Cerebellar cortex (tissue), 1 donor: ENCODE measurements at places on chromosomes 13 and 19.

DNA sequence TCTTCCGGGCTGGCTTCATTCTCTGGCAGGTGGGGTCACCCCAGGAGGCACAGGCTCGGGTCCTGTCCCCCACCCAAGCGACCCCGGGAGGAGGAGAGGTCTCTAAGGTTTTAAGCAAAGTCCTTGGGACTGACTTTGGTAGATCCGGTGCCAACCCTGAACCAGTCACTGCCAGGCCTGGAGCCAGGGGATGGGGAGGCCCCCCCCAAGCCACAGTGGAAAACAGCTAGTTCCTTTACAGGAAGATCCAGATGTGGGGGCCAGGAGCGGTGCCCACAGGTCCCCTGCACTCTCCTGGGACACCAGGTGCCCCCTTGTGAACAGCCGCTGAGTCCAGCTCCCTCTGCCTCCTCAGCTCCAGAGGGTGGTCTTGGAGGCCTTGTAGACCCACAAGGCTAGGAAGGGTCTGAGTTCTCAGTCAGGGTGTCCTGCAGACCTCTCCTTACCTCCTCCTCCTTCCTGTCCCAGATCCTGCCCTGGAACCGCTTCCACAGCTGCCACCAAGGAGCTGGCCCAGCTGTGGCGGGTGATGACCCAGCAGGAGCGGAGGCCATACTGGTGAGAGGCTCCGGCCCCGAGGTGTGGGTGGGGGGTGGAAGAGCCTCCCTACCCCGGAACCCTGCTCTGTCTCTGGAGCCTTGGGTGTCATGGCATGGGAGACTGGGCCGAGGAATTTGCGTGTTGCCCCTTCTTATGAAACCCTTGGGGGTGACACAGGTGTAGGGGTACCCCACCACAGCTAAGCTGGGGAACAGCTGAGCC, 6.0 kb downstream of the SIX5 start:
- no peak for DNase-seq

DNA sequence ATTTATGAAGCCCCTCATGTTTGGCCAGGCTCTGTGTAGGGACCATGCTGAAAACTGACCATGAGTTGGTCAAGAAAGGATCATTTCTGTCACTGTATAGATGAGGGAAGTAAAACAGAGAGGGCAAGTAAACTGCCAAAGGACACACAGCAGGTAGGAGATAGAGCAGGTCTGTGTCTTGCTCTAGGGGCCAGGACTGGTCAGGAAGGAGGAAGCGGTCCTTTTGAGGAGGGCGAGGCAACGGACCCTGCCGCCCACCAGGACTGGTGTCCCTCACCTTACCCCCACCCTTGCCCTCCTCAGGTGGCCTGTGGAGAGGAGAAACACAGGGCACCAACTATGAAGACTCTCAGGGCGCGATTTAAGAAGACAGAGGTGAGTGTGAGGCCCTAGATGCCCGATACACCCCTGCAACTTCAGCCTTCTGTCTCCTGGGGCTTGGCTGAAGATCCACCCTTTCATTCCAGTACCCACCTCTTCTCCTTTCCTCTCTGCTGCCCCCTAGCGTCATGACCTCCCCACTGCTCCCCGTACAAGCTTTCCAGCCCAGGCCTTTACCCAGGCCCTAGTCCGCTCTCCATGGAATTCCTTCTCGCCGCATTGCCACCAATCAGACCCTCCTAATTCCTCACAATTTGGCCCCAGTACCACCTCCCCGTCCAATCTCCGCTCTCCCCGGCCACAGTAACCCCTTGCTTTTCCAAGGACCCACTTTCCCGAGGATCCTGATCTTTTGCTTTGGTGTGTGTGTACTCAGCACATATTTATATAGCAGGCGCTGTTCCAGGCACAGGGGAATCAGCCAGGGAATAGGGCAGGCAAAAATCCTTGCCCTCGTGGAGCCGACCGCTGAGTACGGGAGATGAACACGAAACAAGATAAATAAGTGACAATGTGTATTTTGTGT, 3.9 kb downstream of the ANKRD24 start:
- peak; percentile 77 for DNase-seq

DNA sequence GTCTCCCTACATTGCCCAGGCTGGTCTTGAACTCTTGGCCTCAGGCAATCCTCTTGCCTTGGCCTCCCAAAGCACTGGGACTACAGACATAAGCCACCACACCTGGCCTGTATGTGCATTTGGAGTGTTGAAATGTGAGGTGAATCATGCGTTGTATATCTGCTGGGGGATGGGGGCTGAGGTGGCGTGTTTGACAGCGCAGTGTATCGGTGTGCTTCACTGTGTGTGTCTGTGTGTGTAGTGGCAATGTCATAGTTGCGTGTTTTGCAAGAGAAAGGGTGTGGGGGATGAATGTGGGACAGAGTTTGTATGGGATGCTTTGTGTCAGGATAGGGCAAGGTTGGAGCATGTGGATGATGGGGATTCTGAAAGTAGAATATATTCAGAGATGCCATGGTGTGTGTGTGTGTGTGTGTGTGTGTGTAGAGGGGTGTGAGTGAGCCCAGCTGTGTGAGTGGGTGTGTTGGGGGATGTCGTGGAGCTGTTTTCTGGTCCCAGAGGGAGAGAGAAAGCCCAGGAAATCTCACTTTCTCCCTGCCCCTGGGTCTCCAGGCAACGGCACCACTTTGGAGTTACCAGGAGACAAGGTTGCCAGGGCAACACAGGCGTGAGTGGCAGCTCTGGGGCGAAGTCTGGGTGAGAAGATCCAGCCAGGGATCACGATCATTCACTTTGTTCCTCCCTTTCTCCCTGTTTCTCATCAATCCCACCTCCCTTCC, 1.1 kb upstream of the SWSAP1 start:
- DNase-seq, result peak; percentile 79

DNA sequence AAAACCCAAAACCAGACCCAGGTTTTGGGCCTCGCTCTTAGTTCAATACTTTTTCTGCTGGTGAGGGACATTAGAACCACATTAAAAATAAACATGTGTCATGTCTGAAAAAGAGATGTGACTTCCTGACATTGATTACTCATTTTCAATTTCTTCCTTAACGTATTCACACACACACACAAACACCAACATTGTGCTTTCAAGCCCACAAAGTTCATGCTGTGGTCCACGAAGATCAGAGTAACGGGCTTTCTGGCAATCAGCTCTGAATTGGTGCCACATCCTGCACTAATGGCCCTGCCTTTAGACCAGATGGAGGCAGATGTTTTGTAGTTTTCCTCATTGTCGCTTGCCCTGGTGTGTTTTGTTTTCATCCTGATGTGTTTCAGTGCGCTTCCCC, 47.9 kb upstream of the POMP start:
- DNase-seq, result no peak

DNA sequence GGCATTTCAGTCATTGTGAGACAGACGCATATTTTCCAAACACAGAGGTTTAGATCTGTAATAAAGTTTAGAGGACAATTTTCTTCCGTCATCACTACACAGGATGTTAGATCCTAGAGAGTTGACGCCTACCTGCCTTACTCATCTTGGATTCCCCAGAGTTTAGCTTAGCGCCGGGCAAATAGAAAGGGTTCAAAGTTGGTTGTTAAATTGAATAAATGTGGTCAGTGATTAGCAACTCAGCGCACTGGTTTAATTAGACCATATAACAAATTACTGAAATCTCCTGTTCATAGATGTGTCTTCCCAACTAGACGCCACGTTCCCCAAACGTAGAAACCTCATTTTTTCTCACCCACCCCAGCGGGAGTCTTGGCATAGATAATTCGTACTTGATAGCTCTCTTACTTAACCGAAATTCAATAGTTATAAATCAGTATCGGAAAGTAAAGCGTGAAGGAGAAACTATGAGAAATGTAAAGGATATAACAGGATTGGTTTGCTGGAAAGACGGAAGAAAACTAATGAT, 726 bp upstream of the UFM1 start:
- no peak for DNase-seq

DNA sequence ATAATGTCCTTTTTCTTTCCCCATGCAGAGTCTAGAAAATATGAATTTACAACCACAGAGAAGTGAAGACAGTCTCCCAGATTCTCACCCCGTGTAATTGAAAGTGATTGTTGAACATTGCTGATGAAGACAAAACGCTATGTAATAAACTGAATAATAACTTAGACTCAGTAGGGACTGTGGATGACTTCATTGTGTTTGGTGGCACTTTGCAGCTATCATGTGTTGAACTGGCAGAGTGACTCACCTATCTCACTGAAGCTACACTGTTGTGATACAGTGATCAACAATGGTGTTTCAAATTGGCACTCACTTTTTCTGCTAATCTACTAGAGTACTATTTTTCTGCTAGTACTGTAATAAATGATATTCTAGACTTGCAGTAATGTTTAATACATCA, 261.3 kb downstream of the DACH1 start:
- no peak for DNase-seq

DNA sequence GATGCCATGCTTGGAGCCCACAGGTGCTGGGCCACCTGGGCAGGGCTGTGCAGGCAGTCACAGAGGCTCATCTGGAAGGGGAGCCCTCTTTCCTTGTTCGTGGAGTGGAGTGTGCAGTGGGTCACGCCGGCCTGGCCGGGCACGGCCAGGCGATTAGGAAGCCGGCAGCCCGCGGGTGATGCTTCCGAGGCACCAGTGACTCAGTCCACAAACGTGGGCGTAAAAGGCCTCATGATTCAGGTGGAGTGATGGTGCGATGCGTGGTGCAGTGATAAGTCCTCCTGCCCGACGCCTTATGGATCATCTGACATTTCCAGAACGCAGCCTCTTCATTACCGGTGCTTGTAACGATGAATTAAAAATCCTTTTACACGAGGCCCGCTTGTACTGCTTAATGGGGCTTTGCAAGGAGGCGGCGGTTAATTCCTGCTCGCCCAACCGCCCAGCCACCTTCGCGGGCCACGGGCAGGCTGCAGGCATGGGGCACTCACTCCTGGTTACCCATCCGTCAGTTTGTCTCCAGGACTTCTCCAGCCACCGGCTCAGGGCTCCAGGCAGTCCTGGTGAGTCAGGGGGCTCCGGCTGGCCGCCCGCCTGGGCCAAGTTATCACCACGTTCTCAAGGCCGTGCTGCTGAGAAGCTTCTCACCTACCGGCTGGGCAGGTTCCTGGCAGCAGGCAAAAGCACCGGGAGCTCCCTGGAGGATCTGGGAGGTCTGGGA, 172.4 kb downstream of the KDM4B start:
- no peak for DNase-seq

DNA sequence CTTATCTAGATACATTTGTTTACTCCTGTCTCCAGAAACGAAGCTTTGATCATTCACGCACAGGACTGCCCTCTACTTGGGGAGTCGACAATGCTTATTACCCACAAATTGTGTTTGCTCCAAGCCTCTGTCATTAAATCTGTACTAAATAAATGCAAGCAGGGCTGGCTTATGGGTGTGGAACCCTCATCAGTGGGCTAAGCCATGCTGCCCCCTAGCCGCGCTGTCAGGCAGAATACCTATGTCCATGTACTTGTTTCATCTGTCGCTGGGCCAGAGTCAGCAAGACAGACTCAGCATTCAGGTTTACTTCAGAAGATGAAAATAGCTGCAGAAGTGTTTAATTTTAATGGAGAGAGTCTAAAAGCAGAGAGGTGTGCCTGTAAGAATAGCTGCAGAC, 110.0 kb upstream of the PRR20A start:
- no peak for DNase-seq

GRCh38 chr13:105918842-105919741, 616.4 kb downstream of the EFNB2 start:
- peak; percentile 79 for DNase-seq

GRCh38 chr13:112066624-112067004, 335 bp upstream of the SOX1 start:
- DNase-seq, result peak; percentile 4

DNA sequence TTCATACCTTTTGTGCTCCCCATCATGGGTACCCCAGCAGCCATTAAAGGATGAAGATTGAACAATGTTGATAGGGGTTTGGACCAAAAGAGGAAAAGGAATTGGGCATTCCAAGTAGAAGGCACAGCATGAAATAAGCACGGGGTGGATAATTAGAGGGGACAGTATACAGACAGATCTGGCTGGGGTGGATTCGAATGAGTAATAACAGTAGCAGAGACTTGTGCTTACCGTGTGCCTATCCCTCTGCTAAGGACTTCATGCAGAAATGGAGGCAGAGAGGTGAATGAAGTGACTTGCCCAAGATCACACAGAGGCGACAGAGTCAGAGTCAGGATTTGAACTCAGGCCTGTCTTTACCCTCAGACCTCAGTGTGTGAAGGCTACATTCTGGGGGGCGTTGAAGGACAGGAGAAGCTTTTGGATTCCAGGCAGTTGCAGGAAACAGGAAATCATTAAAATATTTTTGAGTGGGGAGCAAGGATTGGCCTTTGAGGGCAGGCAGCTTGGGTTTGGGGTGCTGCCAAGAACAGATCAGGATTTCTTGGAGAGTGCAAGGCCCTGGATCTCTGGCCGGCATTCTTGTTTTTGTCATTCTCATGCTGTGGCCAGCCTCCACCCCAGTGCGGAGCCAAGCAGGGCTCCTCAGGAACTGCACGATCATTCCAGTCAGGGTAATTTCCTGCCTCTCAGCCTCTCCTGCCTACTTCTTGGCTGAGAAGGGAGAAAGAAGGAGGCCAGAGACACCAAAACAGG, 18.7 kb downstream of the PAF1 start:
- DNase-seq, result peak; percentile 60

DNA sequence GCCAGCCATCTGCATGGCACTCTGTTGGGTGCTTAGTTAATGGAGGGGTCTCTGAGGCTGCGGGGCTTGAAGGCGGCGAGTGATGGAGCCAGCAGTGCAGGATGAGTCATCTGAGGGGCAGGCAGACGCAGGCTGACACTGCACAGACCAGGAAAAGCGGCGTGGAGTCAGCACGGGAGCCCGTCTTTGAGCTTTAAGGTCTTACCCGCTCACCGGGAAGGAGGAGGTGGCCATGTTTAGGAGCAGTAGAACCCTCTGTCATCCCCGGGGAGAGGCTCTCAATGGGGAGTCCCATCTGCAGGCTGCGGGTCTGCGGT, 13.1 kb downstream of the NAXD start:
- no peak for DNase-seq

GRCh38 chr13:113657851-113658741, at the start of gene ATP4B:
TSS of gene ATP4B (minus strand) at chr13:113658198. CDS start at chr13:113658144, 54 bp downstream.
- DNase-seq, result no peak

DNA sequence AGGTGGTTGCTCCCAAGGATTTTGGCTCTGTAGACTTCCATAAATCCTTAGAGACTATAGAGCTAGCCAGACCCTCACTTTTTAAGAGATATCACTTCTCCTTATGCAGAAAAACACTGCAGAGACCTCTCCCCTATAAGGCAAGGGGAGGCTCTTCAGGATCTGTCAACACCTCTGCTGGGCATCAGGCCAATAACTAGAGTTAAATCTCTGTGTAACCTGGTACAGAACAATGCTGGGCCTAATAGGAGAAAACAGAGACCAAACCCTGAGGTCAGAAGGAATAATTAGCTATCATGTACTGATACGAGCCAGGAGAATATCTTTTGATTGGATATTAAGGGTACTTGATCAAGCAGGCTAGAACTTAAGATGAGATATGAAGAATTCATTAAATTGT, 358.5 kb downstream of the TBC1D4 start:
- DNase-seq, result no peak

GRCh38 chr13:71578048-71578447, 289.0 kb downstream of the DACH1 start:
- no peak for DNase-seq

- DNase-seq, result no peak
Measured at GRCh38 chr19:50415661-50416033, 3.1 kb upstream of the SPIB start.

- no peak for DNase-seq
Measured at GRCh38 chr13:45361596-45362206, 20.7 kb upstream of the TPT1 start.

GRCh38 chr13:66154354-66154753, 1075.8 kb downstream of the PCDH9 start:
- DNase-seq, result no peak

- DNase-seq, result peak; percentile 28
Measured at GRCh38 chr19:35828692-35829301, 16.2 kb upstream of the PRODH2 start.

GRCh38 chr13:41900918-41901317, 60.0 kb downstream of the VWA8 start:
- no peak for DNase-seq
